ENCODE measurements at places on chromosomes 7 and 10.

DNA sequence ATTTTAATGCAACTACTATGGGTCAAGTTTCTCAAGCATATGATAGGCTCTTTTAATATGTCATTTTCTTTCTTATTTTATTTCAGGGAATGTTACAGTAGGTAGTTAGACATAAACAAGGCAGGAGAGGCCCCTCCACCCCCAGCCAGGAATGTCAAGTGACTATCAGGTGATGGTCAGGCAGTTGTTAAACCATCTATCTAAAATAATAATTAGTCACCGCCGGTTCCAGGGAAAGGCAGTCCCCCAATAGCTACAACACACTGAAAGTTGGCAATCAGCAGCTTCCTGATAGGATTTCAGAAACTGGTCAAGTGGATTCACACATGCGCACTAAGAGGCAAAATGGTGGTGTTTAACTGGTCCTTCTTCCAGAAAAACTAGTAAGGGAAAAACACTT lies 9.3 kb downstream of the OLAH start:
- no peak for DNase-seq
- H3K4me1 ChIP-seq, result no peaks in the 10 kb centered on the region
- no peak overlapping the region for H3K4me3 ChIP-seq
- H3K27ac ChIP-seq, result no peak overlapping the region
- peaks cover 13% of the 10 kb centered on the region for H3K27me3 ChIP-seq

DNA sequence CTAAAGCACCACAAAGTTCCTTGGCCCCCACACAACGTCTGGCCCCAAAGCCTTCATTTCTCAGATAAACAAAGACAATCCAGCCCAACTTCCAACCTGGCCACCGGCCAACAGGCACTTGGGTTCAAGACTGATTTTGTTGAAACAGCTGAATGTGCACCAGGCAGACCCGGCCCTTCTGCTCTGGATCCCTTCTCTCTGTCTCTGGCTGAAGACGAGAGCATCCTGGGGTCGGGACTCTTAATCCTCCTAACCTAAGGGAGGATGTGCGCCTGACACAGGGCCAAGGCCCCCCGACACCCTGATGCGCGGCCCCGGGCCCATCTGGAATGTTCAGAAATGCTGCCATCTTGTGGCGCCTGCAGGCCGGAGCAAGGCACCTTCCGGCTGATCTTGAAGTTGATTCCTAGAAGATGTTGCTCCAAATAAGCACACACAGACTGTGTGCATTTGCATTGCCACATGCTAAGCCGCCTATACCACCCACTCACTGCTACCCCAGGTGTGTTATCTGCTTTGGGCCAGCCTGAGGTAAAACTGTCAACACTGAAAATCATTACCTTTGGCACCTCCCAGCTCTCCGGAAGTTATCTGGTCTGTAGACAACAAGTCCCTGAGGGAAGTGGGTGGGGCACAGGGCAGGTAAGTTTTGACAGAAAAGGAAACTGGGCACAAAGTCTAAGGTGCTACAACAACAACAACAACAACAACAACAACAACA lies 98.4 kb upstream of the HABP2 start:
- H3K36me3 ChIP-seq, result no peaks in the 10 kb centered on the region
- no peak for DNase-seq
- H3K27ac ChIP-seq, result no peak overlapping the region
- H3K27me3 ChIP-seq, result peaks cover 59% of the 10 kb centered on the region

DNA sequence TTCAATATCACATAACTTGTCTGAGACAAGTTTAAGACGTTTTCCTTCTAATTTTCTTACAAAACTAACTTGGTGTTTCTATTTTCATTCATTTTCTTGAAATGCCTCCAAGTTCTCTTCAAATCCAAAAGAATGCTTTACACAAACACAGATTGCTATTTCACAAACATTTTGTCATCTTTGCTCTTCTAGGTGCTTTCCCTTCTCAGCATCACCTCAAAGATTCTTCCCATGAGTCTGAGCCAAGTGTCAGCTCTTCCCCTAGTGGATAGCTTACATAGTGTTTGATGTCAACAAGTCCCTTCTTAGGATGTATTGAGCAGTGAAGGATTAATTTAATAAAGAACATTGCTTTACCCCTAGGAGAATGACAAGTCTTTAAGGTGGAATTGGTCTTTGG lies 38.1 kb upstream of the SEMA3A start:
- peak overlapping the region; percentile 2 for H3K4me3 ChIP-seq
- H3K27ac ChIP-seq, result peak overlapping the region; percentile 58
- H3K27me3 ChIP-seq, result no peaks in the 10 kb centered on the region

GRCh38 chr7:106493041-106493731 lies 167.8 kb downstream of the CCDC71L start:
- H3K36me3 ChIP-seq, result peaks cover 17% of the 10 kb centered on the region
- no peak overlapping the region for H3K27ac ChIP-seq
- H3K27me3 ChIP-seq, result no peaks in the 10 kb centered on the region
- no peak for DNase-seq

DNA sequence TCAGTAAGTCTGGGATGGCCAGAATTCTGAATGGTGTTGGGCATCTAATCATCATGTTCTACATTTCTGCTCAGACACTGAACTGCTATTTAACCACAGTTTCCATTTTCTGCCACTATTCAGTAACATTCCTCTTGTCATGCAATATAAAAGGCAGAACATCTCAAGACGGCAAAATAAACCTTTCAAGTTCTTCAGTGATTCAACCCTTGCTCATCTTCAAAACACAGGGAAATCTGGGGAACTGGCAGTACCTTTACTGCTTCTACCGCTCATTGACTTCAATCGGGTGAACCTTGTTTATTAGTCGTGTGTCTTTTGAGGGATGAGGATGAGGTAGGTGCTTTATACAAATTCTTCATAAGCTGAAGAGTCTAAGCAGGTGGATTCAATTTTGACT lies 184.7 kb upstream of the ANK3 start:
- H3K4me1 ChIP-seq, result peaks cover 10% of the 10 kb centered on the region
- peaks cover 18% of the 10 kb centered on the region for H3K27me3 ChIP-seq
- H3K27ac ChIP-seq, result no peak overlapping the region
- DNase-seq, result no peak

- H3K4me3 ChIP-seq, result peak overlapping the region; percentile 81
- no peak overlapping the region for H3K27ac ChIP-seq
- H3K27me3 ChIP-seq, result peaks cover 27% of the 10 kb centered on the region
- DNase-seq, result no peak
These were observed 7.0 kb upstream of the EVX1 start for GRCh38 chr7:27235387-27236311.

All from HFFc6 (cell line).